ENCODE measurements at places on chromosomes 16 and 17. TPM values are rescaled to one million over a fixed set of nuclear protein-coding genes. Genes with fewer than 3 reads are reported as not detected.

PDF gene
- total RNA-seq = 48.7 TPM

DNA sequence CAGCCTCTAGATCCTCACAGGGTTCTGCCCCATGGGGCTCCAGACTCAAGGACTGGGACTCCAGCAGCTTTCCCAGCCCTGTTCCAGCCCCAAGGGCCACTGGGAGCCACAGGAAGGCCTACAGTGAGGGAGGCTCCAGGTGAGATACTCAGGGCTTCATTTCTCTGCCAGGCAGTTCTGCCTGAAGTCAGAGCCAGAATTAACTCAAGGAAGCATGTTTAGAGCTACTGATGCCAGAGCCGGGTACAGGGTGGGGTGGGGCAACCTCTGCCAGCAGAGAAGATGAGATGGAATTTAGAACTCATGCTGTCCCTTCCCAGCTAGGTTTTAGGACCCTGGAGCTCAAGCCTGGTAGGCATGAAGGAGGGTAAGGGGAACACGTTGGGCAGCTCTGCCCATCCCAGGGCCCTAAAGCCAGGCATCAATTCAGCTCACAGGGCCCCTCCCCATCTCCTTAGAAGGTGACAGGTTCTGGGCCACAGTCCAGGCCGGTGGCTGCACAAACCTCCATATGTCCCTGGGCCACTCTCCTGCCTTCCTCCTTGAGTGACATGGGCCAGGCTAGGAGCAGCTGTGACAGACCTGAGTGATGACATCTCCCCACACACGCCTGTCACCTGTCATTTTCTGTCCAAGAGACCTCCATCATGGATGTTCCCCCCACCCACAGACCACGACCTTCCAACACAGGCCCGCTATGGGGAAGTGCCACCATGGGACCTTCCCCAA, 24.5 kb upstream of the SPPL2C start:
- no peak for DNase-seq
- no peak overlapping the region for H3K4me3 ChIP-seq
- H3K27ac ChIP-seq = no peak overlapping the region
- H3K27me3 ChIP-seq = no peaks in the 10 kb centered on the region

GRCh38 chr17:80947200-80947940, 44.3 kb upstream of the CHMP6 start:
- no peak for DNase-seq
- H3K36me3 ChIP-seq = peaks cover 3% of the 10 kb centered on the region
- no peaks in the 10 kb centered on the region for H3K27me3 ChIP-seq

DNA sequence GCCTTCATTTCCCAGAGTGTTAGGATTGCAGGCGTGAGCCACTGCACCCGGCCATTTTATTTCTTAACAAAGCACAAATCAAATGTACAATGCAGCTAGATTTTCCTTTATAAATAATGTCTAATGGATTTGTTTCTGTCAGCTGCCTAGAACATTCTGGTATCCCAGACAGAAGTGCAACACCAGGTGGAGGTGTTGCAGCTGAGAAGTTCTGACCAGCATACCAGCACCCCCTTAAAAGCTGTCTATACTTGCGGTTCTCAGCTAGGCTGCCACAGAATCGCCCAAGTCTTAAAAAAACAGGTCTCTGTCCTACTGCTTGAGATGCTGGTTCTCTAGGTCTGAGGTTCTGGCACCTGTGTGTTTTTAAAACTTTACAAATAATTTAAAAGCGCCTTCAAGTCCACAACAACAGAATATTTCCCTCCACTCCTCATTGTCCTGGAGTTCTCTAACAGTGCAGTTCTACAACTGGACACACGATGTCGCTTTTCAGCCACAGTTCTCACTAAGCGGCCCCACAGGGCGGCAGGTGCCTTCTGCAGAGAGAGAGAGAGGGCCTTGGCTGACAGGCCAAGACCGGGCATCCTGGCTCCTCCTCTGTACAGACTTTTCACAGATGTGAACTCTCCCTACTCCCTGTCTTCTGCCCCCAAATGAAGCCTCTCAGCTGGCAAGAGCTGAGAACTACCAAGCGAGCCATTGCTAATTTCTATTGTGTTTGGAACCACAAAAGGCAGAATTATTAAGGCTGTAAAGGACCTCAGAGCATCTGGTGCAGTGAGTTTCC, 32.6 kb upstream of the MEOX1 start:
- H3K4me3 ChIP-seq = no peak overlapping the region
- no peaks in the 10 kb centered on the region for H3K27me3 ChIP-seq
- no peak overlapping the region for H3K27ac ChIP-seq
- peak; percentile 92 for DNase-seq
- no peaks in the 10 kb centered on the region for H3K36me3 ChIP-seq
- 0 out of 2 replicates have a peak, but pooled peaks cover 7% of the 10 kb centered on the region for H3K4me1 ChIP-seq

DNA sequence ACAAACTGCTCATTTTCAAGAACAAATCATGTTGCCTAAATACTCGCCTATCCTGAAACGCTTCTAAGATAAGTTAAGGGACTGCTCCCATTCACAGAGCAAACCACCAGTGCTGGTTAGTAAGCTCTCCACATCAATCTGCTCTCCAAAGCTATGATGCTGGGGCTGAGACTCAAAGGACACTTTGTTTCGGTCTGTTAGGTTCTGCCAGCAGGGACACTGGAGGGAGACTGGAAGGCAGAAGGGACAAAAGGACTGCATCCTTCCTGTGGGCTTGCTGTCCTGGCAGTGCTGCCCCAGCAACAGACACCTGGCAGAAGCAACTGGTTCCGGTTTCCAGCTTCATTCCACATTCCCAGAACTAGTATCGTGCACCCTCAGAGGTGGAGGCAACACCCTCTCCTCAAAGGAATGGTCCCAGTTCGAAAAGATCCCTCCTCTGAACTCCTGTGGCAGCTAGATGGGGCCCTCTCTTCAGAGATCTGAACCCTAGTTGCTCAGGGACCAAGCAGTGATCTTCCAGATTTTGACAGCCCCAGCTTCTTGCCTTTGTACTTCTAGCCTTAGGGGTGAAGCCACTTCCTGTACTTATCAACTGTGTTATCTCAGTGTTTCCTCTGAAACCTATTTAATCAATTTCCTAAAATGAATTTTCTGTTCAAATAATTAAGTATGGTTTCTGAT, 73.4 kb upstream of the GSG1L start:
- H3K4me1 ChIP-seq = no peaks in the 10 kb centered on the region
- peaks cover 24% of the 10 kb centered on the region for H3K36me3 ChIP-seq
- no peaks in the 10 kb centered on the region for H3K27me3 ChIP-seq
- no peak overlapping the region for H3K27ac ChIP-seq

DNA sequence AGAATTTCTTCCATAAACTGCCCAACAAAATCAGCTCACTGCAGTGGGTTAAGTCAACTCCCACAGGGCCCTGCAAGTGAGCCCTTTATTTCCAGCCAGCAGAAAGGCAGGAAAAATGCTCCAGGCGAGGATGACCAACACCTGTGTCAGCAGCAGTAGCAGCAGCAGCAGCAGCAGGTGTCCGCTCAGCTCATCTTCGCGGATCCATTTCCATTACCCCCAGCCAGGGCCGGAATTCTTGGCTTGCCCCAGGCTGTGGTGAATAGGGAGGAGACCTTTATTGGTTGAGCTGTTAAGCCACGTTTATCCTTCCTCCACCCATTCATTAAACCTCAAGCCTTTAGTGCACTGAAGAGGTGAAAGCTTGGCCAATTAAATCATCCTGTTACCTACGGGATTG, 46.2 kb downstream of the MARCHF10 start:
- H3K27me3 ChIP-seq = no peaks in the 10 kb centered on the region
- H3K27ac ChIP-seq = no peak overlapping the region
- no peak overlapping the region for H3K4me3 ChIP-seq
- no peaks in the 10 kb centered on the region for H3K36me3 ChIP-seq
- DNase-seq = peak; percentile 80
- peaks cover 17% of the 10 kb centered on the region for H3K4me1 ChIP-seq

DNA sequence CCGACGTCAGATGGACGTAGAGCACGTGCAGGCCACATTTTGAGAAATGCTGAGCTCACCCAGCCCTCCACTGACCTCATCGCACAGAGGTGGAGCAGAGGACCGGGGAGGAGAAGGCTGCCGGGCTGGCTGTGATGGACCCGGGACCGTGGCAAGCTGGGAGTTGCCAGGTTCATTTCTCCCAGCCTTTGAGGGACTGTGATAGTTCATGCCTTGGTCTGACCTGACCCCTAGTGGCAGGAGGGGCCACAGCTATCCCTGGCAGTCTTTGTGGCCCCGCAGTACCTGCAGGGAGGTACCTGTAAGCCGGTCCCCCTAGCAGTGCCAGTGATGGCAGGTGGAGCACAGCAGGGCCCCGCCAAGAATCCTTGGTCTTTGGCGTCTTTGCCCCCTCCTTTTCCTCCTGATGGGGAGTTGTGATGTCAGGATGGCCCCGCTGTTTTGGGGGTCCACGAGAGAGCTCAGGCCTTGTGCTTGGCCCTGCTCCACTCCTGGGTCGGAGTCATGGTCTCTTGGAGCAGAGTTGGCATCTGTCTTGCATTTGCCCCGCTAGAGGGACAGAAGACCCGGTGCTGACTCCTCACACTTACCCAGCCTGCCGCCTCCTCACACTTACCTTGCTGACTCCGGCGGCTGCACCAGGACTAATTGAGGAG, 50.4 kb downstream of the OR1D5 start:
- H3K36me3 ChIP-seq = peaks cover under 1% of the 10 kb centered on the region
- H3K4me3 ChIP-seq = no peak overlapping the region
- H3K4me1 ChIP-seq = no peaks in the 10 kb centered on the region
- peak; percentile 89 for DNase-seq
- H3K27me3 ChIP-seq = no peaks in the 10 kb centered on the region

GRCh38 chr16:50368410-50369132, at the start of gene BRD7:
Gene BRD7, minus strand, starts transcription at chr16:50368988. Its CDS starts 214 bp downstream, at chr16:50368774.
- peaks cover 21% of the 10 kb centered on the region for H3K4me1 ChIP-seq
- H3K27me3 ChIP-seq = no peaks in the 10 kb centered on the region
- DNase-seq = peak; percentile 70
- peak within 1 kb of the TSS; percentile 90 for H3K4me3 ChIP-seq
- peak within 1 kb of the TSS; percentile 88 for H3K27ac ChIP-seq

DNA sequence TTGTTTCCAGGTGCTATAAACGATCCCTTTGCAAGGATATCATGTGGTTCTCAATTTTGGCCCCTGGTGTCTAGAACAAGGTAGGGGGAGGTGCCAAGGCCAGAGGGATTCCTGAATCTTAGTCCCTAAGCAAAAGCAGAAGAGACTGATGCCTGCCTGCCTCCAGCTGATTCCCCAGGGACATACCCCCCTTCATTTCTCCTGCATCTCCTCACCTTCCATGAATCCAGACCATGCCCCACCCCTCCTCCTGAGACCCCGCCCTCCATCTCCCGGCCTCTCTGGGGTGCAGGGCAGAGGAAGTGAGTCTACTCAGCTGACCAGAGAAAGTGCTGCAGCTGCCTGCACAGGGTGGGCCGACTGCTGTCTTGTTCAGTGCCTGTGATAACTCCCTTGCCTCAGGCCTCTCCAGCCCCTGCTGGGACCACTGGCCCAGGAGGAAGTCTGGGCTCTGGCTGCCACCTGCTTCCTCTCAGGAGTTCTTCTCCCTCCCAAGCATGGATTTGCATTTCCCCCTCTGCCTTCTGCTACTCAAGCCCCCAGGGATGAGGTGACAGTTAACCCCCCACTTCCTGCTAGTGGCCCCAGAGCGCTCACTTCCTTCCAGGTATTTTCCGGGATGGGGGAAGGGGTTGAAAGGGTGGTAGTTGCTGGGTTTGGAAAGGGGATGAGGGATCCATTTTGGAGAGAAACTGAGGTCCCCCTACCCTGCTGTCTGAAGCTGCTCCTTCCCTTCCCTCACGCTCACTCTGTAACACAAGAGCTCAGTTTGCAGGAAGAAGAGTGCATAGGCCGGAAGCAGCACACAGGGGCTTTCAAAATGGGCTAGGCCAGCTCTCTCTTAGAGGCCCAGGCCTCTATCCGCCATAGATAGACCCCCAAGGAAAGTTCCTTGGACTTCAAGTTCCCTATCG, 10.5 kb upstream of the TSPOAP1 start:
- H3K4me3 ChIP-seq = peak overlapping the region; percentile 34
- DNase-seq = peak; percentile 74
- no peaks in the 10 kb centered on the region for H3K36me3 ChIP-seq
- H3K27ac ChIP-seq = peak overlapping the region; percentile 82
- no peaks in the 10 kb centered on the region for H3K27me3 ChIP-seq
- peaks cover 25% of the 10 kb centered on the region for H3K4me1 ChIP-seq

GRCh38 chr17:77436058-77436442, 295.3 kb downstream of the SEC14L1 start:
- peaks cover 42% of the 10 kb centered on the region for H3K4me1 ChIP-seq
- H3K27me3 ChIP-seq = no peaks in the 10 kb centered on the region
- no peaks in the 10 kb centered on the region for H3K36me3 ChIP-seq
- H3K27ac ChIP-seq = 0 out of 2 replicates have a peak overlapping the region, but pooled peaks have one; percentile 26

DNA sequence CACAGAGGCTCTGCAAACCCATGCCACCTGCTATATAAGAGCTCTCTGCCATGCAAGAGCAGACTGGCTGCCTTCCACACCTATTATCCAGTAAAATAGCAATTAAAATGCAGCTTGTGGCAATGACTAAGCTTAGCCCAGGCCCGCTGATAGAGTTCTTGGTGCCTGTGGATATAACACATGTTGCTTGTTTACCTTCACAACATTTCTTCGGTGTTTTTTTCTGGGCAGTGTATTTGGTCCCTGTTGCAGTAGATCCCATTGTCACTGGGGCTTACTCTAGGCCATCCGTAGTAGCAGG, 63.5 kb downstream of the SPECC1 start:
- no peaks in the 10 kb centered on the region for H3K36me3 ChIP-seq
- no peak overlapping the region for H3K27ac ChIP-seq
- peaks cover 7% of the 10 kb centered on the region for H3K4me1 ChIP-seq

GRCh38 chr16:24713379-24713778, 16.1 kb upstream of the TNRC6A start:
- H3K4me1 ChIP-seq = no peaks in the 10 kb centered on the region
- H3K27ac ChIP-seq = no peak overlapping the region
- H3K27me3 ChIP-seq = no peaks in the 10 kb centered on the region
- H3K36me3 ChIP-seq = no peaks in the 10 kb centered on the region
- peak; percentile 24 for DNase-seq
- H3K4me3 ChIP-seq = no peak overlapping the region

DNA sequence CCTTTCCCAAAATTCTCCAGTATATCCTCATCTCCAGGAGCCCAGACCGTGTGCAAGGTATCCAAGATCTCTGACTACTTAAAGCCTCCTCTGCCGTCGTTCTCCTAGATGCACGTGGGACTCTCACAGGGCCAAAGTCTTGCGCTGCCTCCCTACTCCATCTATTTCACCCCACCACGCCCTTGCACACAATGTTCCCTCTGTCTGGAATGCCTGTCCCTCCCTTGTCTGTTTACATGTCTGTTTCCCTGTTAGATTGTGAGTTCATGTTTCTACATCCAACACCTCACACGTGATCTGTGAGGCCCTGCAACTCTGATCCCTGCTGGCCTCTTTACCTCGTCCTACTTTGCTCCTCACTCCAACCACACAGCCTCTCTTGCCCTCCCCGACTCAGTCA, 4.9 kb upstream of the FZD2 start:
- H3K27me3 ChIP-seq = peaks cover 49% of the 10 kb centered on the region
- H3K4me1 ChIP-seq = peaks cover 42% of the 10 kb centered on the region
- no peak overlapping the region for H3K27ac ChIP-seq
- DNase-seq = no peak

GRCh38 chr17:77839698-77840512, 118.6 kb upstream of the TNRC6C start:
- DNase-seq = no peak
- no peaks in the 10 kb centered on the region for H3K36me3 ChIP-seq
- peaks cover under 1% of the 10 kb centered on the region for H3K4me1 ChIP-seq
- H3K27me3 ChIP-seq = no peaks in the 10 kb centered on the region
- no peak overlapping the region for H3K4me3 ChIP-seq
